ENCODE measurements at places on chromosomes 3 and 15.

- DNase-seq: no peak
These were observed 28.4 kb upstream of the PIK3CB start for GRCh38 chr3:138862924-138863775.

- DNase-seq: no peak
These were observed 186.4 kb upstream of the SLC24A5 start for GRCh38 chr15:47934342-47934741.

- no peak for DNase-seq
These were observed 586.6 kb downstream of the NAALADL2 start for GRCh38 chr3:175445741-175446140.

- DNase-seq: no peak
These were observed 207.0 kb upstream of the NSMCE3 start for GRCh38 chr15:29476503-29477080.

DNA sequence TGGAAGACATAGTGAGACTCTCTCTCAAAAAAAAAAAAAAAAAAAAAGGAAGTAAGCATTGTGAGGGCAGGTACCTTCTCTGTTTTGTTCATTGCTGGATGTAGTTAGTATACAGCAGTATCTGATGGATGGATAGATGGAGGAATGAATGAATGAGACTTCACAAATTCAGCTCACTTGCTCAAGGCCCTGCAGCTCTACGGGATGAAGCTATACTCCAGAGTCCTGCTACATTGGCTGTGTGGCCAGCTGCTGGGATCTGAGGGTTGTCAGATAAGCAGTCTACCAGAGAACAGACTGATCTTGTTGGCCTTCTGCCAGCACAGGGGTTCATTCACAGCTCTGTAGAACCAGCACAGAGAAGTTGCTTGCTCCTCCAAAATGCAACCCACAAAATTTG is 35.0 kb downstream of the MLH1 start:
- DNase-seq: no peak

- no peak for DNase-seq
These were observed 424.8 kb downstream of the LPP start for GRCh38 chr3:188578576-188579363.
